Stimulated activated CD4-positive, alpha-beta T cell treated with anti-CD3 and anti-CD28 coated beads, Interleukin-4, amount 100 ng/mL, for 1 hour (primary cell): ENCODE measurements at places on chromosomes 11 and 22.

DNA sequence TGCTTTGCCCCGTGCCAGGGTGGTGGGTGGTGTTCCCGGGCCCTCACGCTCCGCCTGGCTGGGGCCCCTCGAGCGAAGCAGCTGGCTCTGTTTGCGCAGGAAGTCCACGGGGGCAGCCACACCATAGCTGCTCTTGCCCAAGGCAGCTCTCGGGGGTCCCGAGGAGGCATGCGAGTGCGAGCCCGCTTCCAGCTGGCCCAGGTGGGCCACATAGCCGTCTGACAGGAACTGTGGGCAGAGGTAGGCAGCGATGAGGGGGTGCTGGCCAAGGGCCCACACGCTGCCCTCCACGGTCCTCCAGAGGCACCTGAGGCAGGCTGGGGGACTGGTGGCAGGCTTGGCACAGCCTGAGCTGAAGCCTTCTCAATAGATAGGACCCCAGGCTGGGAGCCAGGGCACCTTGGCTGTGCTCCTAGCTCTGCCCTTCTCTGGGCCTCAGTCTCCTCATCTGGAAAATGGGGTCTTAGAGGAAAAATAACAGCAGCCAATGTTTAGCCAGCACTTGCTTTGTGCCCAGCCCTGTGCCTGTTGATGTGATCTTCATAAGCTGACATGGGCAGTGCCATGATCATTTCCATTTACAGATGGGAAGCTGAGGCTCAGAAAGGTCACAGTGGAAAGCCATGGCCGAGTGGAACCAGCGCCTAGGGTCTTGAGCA lies 9.4 kb downstream of the AIP start:
- DNase-seq = no peak

GRCh38 chr22:46526244-46526839 lies 11.1 kb downstream of the CELSR1 start:
- DNase-seq = no peak

- DNase-seq = no peak
These were observed 19.8 kb downstream of the ARL14EP start for GRCh38 chr11:30342736-30343166.

- DNase-seq = no peak
These were observed 359.5 kb upstream of the C11orf87 start for GRCh38 chr11:109062445-109062844.

DNA sequence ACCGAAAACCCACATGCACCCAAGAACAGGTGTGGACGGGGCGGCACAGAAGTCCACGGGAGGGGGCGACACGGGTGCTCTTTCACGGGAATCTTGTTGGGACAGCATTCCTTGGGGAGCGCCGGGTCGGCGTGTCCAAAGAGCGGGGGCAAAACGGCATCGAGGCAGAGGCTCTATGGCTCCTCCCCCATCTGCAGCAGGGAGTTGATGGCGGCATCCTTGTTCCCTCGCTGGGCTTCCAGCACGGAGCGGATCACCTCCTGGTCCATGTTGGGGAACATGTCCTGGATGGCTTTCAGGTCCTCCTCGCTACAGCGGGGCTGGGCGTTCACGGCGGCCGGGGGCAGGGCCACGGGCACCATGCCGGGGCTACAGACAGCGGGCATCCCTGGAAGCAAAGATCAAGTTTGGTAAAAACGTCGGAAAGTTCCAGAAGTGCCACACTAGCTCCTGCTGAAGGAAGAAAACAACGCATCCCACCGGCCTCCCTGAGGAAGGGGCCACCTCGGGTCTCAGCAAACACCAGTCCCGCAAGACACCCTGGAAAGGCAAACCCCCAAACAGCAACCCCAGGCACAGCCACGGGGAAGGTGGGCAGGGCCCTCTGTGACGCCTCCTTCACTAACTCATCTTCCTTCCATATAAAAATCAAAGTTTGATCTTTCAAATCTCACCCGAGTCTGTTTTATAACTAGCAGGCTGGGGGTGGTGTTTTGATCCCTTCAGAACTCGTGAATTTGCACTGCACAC lies 32.4 kb downstream of the TOLLIP start:
- DNase-seq = no peak

- DNase-seq = no peak
These were observed 37.3 kb downstream of the C11orf58 start for GRCh38 chr11:16775614-16776283.

GRCh38 chr11:63459586-63459985 lies 31.4 kb downstream of the PLAAT5 start:
- no peak for DNase-seq

DNA sequence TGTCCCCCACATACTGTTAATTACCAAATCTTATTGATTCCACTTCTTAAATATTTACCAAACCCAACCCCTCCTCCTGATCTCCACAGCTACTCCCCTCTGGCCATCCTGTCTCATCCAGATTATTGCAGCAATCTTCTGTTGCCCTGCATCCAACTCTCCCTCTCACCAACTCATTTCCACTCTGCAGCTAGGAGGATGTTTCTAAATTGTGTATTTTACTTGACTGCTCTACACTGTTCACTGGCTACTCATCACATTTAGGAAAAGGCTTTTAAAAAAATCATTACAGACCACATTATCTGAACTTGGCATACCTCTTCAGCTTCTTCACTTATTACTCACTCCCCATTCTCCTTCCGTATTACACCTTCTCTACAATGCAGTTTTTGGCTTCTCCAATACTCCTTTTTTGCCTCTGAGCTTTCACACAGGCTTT lies 117.9 kb downstream of the ATG16L2 start:
- no peak for DNase-seq

- no peak for DNase-seq
These were observed 55.4 kb upstream of the CYP2D6 start for GRCh38 chr22:42185915-42186439.

DNA sequence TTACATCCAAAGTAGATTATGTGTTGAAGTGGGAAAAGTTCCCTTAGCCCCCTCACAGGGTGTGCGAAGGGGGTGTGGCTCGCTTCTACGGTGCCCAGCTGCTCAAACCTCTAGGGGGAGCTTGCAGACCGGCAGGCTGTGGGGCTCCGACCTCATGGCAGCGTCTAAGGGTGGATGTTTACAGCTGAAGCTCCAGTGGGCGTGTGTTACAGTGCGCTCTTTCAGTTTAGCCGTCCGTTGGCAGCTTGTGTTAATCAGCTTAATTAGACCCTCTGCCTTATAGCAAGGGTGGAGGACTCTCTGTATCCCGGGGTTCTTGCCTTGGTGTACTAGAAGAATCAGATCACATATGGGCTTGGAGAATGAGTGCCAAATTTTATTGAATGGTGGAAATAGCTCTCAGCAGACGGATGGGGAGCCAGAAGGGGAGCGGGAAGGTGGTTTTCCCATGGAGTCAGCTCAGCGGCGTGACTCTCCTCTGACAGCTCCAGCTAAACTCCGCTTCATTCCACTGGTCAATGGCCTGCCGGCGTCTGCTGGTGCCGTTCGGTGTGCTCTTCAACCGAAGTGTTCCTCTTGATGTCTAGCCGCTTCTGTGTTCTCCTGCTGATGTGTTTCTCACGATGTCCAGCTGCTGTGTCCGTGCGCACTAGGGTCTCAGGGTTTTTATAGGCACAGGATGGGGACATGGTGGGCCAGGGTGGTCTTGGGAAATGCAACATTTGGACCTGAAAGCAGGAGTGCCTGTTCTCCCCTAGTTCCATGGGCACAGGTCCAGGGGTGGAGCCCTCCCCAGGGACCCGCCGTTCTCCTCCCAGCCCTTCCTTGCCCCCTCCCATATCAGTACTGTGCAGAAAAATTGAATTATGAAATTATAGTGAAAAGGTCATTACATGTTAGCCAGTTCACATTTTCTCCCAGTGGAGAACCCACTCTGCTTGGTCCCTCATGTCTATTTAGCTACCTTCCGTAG lies 28.6 kb upstream of the OR10G7 start:
- DNase-seq = peak; percentile 18

GRCh38 chr11:77063861-77064260 lies 2.9 kb upstream of the CAPN5 start:
- no peak for DNase-seq

GRCh38 chr11:103528596-103528995 lies 419.4 kb downstream of the DYNC2H1 start:
- DNase-seq = no peak
